Hypothalamus (tissue), 51 donors: ENCODE measurements at places on chromosomes 4 and X.

GRCh38 chr4:184644553-184645307 lies 4.5 kb downstream of the CASP3 start:
- DNase-seq, result no peak

DNA sequence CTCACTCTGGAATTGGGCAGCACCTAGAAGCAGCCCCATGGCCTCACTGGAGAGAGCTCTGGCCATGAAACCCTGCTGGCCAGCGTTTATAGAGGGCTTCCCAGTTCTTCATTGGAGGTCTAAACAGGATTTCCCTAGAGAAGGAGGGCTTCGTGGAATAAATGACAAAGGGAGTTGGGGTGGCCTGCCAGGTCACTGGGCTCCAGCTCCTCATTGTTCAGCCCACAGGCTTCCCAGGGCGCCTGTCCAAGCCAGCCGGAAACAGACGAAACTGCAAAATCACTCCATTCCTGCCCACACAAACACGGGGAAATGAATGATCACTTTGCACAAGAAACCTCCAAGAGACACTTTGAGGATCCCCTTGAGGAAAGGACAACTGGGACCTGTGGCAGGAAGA lies 189.7 kb downstream of the TSPAN5 start:
- peak; percentile 7 for DNase-seq

GRCh38 chrX:111047575-111047974 lies 48.4 kb upstream of the PAK3 start:
- no peak for DNase-seq

DNA sequence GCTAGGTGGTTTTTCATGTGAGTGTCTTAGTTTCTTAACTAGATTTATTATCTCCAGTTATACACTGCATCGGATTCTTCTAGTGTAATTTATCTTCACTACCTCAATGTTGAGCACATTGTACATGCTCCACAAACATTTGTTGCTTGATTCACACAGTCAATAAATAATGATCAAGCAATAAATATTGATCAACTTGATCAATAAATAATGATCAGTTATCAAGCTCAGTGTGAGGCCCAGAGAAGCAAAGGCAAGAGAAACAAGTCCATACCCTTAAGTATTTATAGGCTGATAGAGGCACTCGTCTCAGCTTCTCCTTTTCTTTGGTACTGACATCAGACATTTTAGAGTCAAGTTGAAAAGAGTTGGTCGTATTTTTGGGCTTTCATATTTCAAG lies 5.1 kb upstream of the VBP1 start:
- DNase-seq, result no peak

DNA sequence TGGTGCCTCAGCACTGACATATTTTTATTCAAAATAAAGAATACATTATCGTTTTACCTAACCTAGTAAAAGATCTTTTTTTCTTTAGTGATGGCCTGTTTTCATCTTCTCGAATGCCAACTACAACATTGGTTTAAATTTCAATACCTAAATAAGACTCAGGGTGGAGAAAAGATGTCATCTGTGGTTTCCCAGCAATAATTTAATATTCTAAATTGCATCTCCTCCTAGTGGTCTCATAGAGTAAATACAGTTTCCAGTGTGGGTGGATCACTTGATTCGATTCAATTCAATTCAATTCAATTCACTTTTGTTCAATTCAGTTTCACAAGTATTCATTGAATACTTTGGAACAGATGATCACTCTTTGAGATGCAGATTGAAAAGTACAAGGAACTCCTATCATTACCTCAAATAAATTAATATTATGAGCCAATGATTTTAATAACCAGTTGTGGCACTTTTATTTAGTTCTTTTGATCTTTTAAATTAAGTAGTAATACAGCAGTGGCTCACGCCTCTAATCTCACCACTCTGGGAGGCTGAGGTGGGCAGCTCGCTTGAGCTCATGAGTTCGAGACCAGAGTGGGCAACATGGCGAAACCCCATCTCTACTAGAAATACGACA lies 427.2 kb downstream of the FAT4 start:
- DNase-seq, result no peak

GRCh38 chr4:168832763-168833575 lies 177.1 kb downstream of the CBR4 start:
- DNase-seq, result peak; percentile 48

DNA sequence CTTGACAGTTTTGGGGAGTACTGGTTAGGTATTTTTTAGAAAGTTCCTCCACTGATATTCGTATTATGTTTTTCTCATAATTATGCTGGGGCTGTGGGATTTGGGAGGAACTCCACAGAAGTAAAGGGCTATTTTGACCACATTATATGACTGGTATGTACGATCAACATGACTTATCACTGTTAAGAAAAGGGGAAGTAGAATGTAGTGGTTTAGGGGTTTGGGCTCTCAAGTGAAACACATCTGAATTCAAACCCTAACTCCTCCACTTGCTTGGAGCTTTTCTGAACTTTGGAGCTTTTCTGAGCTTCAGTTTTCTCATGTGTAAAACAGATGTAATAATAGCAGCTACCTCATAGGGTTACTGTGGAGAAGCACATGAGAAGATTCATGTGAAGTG lies 96.4 kb upstream of the C1GALT1C1 start:
- DNase-seq, result no peak
